Activated naive CD4-positive, alpha-beta T cell treated with anti-CD3 and anti-CD28 coated beads, Interleukin-2, amount 10 ng/mL, durations not matched to agents 7 days and 5 days (primary cell): ENCODE measurements at places on chromosomes 5 and 9.
A peak's percentile ranks its signal among the peaks of the same experiment; 100 is the strongest.

DNA sequence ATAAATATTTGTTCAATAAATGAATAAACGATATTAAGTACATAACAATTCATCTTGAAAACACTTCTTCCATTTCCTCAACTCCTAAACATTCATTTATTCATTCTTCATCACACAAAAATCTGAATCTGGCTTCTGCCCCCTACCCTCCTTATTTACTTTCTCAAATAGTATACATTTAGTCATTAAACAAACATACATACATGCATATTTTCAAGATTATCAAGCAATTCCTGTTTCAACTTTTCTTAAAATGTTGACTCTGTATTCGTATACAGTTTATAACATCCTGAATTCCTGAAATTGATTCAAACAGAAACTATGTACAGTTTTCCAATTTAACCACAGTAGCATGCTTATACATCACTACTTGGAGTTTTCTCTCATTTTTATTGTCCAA, 129.0 kb downstream of the MUSK start:
- no peak for DNase-seq

GRCh38 chr5:169416583-169417196, 115.8 kb upstream of the SLIT3 start:
- no peak for DNase-seq

- DNase-seq, result peak; percentile 31
Measured at GRCh38 chr5:55234121-55234700, 803 bp upstream of the CCNO start.

- DNase-seq, result no peak
Measured at GRCh38 chr5:103247118-103247517, 11.4 kb upstream of the MACIR start.

- DNase-seq, result no peak
Measured at GRCh38 chr5:169876386-169876785, 103.9 kb downstream of the INSYN2B start.

DNA sequence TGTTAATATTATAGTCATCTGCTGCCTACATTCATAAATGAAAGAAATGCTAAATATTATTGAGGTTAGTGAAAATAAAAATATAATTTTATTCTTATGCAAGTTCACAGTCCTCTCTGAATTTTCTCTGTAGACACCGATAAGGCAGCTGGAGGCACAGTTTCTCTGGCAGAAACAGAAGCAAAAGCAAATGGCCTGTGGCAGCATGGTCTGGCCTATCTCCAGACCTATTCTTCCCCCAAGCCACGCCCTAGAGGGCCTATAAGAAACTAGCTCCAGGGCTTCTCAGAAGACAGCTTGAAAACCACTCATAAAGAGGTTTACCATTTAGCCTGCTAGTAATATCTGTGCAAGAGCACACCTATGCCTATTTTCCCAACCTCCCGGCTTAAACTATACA, 28.4 kb downstream of the MRPS27 start:
- no peak for DNase-seq

- DNase-seq, result no peak
Measured at GRCh38 chr9:78439866-78440830, 143.2 kb downstream of the PSAT1 start.

DNA sequence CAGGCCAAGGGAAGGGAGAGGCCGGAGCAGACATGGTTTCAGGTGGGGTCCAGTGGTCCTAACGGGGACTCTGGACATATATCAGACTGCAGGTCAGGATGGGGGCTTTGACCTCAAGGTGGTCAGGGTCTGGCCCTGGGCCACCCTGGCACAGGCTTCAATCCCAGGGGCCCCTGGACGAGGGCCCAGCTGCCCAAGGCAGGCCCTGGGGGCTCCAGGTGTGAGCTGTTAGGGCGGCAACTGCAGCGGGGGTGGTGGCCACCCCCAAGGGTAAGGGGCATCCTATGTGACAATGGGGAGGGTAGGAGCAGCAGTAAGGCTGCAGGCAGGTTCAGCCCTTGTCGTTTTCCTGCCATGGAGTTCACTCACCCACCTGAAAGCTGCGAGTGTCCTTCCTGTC, 45.4 kb upstream of the CLPTM1L start:
- DNase-seq, result no peak

DNA sequence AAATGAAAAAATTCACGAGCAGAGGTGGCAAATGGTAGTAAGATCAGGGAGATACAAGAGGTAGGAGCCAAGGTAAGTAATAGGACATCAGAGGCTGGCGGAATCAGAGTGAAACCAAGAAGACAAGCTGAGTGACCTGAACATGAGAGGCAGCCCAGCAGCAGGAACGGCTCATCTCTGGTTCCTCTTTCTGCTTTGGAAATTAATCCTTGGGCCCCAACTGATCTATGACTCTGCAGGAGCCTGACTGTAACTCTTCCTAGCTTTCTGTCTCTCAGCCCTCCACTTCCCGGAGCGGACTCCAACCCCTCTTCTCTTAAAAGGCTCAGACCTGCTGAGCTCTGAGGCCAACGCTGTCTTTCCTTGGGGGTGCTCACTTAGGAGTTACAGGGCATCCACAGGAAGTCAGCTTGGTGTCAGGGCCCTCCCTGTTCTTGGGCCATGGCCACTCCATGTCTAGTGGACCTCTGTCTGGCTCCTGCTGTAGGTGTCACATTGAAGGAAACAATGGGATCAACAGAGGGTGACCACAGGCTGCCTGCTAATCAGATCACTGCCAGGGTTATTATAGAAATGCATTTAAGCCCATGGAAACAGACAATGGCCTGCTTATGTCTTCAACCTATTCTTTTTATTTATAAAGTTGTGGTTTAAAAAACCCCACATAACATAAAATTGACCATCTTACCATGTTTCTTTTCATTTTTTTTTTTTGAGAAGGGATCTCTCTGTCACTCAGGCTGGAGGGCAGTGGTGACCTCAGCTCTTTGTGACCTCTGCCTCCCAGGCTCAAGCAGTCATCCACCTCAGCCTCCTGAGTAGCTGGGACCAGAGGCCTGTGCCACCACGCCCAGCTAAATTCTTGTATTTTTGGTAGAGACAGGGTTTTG, 22.5 kb upstream of the SHB start:
- DNase-seq, result no peak

DNA sequence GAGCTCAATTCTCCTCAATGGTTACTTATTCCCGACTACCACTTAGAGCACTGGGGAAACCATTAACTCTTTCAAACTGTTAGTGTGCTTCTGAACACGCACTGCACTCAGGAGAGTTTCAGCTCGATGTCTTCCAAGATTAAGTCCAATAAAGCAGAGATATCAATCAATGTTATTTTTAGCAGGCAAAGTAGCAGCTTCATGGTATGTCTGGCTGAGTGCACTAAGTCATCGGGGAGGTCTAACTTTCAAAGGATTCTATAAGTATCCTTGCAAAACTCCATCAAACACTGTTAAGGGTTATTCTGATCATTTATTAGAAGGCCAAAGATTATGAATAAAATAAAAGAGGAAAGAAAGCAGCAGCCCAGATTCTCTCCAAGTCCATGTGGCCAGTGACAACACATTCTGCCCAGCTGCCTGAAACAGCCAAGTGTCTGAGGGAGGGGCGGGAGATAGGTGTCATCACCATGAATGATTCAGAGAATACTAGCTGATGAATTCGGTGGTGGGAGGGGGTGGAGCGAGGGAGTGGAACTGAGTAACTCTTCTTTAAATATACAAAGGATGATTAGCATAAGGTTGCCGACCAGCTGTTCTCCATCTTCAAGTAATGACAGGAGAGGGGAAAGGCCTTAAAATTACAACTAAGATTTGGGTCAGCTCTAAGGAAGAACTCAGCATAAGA, 21.3 kb downstream of the NREP start:
- no peak for DNase-seq

DNA sequence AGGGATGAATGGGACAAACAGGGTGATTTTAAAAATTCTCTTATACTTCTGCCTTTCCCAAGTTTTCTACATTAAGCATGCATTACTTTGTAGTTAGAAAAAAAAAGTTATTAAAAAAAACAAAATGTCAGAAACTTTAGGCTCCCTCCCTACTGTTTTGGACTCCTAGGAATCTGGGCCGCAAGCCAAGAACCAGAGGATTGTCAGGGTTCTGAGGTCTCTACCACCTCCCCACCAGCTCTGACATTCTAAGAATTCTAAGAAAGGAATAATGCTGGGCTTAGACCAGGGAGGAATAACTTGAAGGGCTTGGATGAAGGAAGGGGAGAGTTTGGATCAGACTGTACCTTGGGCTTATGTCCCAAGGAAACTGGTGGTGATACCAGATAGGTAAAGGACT, 1.1 kb upstream of the ARHGEF39 start:
- DNase-seq, result no peak

DNA sequence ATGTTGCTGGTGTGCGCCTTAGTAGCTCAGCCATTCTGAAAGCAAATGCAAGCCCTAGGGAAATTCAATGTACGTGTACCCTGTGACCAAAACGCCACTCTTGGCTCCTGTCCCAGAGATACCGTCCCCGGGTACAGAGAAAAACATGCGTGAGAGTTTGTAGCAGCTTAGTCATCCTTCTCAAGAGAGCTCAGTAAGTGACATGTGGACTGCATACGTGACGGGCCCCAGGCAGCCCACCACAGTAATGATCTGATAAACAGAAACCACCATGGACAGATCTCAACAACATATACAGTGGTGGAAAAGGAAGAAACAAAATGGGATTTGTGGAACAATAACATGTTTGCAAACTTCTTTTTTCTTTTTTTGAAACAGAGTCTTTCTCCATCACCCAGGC, 45.1 kb downstream of the S1PR3 start:
- no peak for DNase-seq

DNA sequence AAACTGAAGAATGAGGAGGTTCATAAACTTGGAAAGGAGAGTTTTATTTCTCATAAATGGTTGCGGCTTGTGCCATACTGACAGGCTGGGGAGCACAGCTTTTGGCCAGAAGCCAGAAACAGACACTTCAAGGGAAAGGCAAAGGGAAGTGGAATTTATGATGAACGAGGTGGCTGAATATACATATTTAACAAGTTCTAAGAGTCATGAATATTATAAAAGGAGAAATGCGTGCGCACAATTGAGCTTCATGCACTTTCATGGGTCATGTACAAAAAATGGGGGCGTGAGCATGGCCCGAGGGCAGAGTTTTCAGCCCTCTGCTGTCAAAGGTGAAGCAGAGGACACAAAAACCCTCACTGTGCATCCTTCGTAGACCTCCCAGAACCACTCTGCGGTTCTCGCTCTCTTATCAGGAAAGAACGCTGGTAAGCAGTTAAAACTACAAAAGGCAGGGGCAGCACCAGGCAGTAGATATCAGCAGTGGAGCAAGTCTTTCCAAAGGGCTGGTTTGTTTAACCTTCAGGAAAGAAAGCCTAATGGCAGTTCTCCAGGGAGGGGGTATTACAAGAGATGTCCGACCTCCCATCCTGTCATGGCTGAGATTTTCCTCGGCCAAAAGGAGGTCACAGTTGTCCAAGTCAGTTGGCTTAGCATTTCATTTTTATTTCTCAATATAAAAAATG, 29.0 kb downstream of the AUH start:
- no peak for DNase-seq

- DNase-seq, result no peak
Measured at GRCh38 chr9:112048924-112049691, 126.0 kb downstream of the SUSD1 start.

DNA sequence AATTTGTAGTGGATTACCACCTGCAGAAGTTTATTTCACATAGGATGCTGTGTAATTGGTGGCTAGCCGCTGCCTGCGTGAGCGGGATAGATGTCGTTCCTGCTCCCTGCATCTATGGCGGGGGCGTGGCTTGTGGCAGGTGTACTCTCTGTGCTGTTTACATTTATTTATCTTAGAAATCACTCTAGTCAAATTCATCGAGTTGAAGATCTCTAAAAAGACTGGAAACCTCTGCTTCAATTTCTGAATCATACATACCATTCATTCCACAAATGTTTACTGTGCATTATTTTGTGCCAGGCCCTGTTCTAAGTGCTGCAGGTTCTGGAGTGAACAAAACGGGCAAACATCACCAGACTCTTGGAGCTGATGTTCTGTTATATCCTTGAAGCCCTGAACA, 11.9 kb downstream of the ROPN1L start:
- no peak for DNase-seq

DNA sequence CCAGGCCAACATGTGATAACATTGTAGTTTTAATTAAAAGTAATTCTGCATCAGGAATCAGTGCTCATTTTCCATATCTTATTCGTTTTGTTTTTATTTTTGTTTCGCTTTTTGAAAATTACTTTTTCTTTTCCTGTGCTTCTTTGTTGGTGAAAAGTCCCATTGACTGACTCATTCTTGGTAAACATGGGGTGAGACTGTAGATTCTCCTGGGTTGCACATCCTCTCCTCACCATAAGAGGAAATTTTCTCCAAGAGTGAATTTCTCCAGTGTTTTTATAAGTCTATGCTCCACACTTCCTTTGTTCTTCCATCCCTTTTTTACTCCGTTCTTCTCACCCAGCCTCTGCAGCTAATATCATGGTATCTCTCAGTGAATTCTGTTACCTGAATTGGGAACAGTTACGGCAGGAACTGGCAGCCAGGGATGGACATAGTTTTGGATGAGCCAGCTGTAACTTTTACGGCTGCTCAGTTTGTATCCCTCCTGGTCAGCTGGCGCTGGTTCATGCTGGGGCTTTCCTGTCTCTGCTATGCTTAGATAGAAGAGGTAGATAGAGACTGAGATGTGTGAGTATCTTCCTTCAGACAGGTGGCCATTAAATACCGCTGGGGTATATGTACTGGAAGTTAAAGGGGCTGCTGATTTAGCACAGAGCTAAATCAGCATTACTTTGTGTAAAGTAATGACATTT, 80.0 kb downstream of the MAN2A1 start:
- DNase-seq, result no peak

GRCh38 chr9:114156657-114157421, 1.5 kb downstream of the COL27A1 start:
- DNase-seq, result no peak

DNA sequence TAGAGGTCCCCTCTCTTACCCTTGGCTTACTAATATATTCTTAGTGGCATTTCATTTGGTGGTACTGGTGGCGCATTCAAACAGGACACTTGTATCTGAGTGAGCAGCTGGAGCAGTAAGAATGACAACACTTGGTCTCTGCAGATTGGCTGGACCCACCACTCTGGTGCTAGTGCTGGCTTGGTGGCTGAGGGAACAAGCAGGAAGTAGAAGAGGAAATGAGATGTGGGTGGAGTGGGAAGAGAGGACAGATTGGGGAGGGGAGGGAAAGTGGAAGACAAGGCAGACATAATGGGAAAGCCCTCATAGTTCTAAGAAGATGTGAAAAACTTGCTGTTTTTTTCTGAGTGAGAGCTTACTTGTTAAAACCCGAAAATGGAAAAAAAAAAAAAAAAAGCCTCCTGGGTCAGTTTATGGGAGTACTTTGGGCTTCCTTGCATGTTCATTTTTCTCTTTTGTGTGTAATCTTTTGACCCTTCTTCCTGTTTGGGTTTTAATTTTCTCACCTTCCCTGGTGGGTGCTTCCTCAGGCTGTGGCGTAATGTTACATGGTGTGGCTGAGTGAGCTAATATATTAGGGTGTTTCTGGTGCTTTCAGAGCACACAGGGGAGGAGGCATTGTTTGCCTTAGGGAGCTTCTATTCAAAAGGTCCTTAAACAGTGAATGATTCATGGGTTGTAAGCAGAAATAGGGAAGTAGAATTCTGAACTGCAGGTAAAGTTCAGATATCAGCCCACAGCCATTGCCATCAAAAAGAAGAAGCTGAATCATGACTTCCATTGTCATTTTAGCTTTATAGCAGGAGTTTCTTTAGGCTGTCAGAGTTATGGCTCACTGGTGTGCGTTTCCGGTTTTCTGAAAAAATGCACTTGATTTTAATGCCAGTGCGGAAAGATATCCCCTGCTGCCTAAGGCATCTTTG, 52.3 kb downstream of the TLE4 start:
- DNase-seq, result peak; percentile 28

GRCh38 chr9:112326194-112326593, 7.2 kb downstream of the PTBP3 start:
- DNase-seq, result no peak

GRCh38 chr5:7878381-7878873, 9.5 kb downstream of the MTRR start:
- no peak for DNase-seq

GRCh38 chr5:91146905-91147600, 236.1 kb downstream of the ARRDC3 start:
- DNase-seq, result no peak
